ENCODE measurements at places on chromosomes 13 and 19. TPM values are rescaled to one million over a fixed set of nuclear protein-coding genes. Genes with fewer than 3 reads are reported as not detected.

The ZNF714 gene
- 51.5 TPM for total RNA-seq

DNA sequence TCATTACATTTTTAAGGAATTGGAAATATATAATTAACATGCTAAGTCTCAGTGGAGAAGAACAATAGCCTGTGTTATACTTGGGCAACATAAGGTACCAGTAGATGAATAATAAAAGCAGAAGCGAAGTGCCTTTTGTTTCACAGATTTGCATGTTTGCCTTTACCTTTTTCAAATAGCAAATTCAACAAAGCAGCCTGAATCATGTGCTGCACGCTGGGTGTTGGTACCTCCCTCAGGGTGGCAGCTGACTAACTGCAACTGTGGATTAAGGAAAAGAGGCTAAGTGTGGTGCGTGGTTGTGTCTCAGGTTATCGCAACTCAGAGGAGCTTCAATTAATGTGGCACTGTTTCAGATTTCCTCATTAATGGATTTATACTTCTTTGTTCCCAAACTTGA is 189.0 kb downstream of the LMO7 start:
- no peak overlapping the region for H3K4me3 ChIP-seq
- H3K36me3 ChIP-seq, result peaks cover 2% of the 10 kb centered on the region
- peaks cover 2% of the 10 kb centered on the region for H3K4me1 ChIP-seq
- no peak for DNase-seq
- H3K27me3 ChIP-seq, result no peaks in the 10 kb centered on the region

GRCh38 chr19:42325896-42326771 is 699 bp downstream of the MEGF8 start:
- peak overlapping the region; percentile 83 for H3K4me3 ChIP-seq
- no peaks in the 10 kb centered on the region for H3K36me3 ChIP-seq
- peaks cover 17% of the 10 kb centered on the region for H3K4me1 ChIP-seq
- H3K27ac ChIP-seq, result peak overlapping the region; percentile 71

The ERICH6B gene
- not detected for total RNA-seq

GRCh38 chr13:90622541-90622940 is 724.9 kb upstream of the MIR17HG start:
- no peak overlapping the region for H3K27ac ChIP-seq
- H3K27me3 ChIP-seq, result no peaks in the 10 kb centered on the region
- peaks cover 2% of the 10 kb centered on the region for H3K36me3 ChIP-seq
- H3K4me3 ChIP-seq, result no peak overlapping the region
- no peak for DNase-seq

GRCh38 chr13:114320065-114320464 is 5.8 kb downstream of the CHAMP1 start:
- peaks cover 38% of the 10 kb centered on the region for H3K36me3 ChIP-seq
- DNase-seq, result no peak
- H3K4me1 ChIP-seq, result peaks cover 20% of the 10 kb centered on the region
- no peak overlapping the region for H3K4me3 ChIP-seq
- peak overlapping the region; percentile 70 for H3K27ac ChIP-seq
- no peaks in the 10 kb centered on the region for H3K27me3 ChIP-seq

All from progenitor cell of endocrine pancreas (in vitro differentiated cells).